Jurkat, Clone E6-1 (cell line): ENCODE measurements at places on chromosomes 1 and 21.

- no peak for DNase-seq
Observed at GRCh38 chr1:93384656-93385055, 38.9 kb downstream of the DR1 start.

DNA sequence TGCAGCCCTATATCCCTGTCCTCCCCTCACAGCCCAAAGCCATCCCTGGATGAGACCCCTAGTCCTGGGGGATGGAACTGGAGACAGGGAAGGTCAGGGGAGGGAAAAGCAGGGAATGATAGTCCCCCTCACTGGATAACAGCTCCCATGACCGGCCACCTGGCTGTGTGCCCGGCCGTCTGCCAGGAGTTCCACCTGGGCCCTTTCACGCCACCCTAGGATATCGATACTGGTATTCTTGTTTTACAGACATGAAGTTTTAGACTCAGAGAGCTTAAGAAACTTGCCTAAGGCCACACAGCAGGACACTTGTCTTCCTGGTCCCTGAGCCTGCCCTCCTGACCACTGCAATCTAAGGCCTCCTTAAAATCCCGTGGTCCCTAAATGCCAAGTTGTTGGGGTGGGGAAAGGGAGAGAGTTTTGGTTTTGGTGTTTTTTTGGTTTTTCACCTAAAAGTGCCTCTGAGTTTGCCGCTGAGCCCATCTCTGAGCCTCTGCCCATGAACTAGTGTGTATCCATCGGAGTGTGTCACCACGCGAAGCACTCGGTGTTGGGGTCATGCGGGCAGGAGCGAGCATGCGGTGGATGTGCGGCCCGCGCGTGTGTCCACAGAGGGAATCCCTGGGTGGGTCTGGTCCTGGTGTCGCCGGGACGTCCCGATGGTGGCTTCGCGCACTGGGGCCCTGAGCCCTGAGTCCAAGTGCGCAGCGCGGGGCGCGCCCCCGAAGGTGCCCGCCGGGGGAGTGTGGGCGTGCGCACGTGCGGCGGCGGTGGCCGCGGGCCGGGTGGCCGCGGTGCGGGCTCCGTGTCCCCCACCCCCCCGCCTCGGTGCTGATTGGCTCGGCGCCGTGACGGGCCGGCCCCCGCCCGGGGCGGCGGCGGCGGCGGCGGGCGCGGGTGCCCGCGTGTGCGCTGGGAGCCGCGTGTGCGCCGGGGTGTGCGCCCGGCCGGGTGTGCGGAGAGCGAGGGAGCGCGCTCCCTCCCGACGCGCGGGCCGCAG, at the start of gene EPHA8:
EPHA8 (plus strand) TSS at position 906 of the 1,000 bp plus-strand sequence. CDS start 147 bp downstream, outside the sequence.
- DNase-seq, result no peak

GRCh38 chr1:20446796-20447195, 39.2 kb downstream of the CAMK2N1 start:
- no peak for DNase-seq

- no peak for DNase-seq
Observed at GRCh38 chr1:243313635-243314536, 58.0 kb downstream of the SDCCAG8 start.

DNA sequence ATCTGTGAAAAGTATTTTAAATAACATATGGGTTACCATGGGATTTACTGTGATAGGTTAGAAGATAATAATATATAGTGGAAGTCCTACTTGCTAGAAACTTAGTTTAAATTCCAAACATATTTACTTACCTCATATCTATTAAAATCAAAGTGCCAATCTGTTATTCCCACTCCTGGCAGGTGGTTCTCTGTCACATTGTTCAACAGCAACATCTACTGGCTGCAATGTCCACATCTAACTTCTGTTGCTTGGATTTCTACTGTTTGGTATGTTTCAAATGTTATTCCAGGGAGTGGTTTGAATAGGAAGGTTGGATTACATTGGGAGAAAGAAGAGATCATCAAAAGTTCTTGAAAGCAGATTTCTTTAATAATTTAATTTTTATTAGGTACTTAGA, 122.5 kb upstream of the NCAM2 start:
- DNase-seq, result no peak

DNA sequence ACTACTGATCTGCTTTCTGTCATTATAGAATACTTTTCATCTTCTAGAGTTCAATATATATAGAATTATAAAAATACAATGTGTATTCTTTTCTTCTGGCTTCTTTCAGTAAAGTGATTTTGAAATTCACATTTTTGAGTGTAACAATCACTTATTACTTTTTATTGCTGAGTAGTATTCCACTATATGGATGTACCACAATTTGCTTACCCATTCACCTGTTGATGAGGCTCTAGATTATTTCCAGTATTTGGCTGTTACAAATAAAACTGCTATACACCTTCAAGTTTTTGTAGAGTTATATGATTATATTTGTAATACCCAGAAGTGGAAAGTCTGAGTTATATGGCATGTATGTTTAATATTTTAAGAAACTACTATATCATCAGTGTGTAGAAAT, 159.4 kb downstream of the RWDD3 start:
- DNase-seq, result no peak

GRCh38 chr1:111241797-111242196, 14.3 kb downstream of the CHI3L2 start:
- DNase-seq, result no peak

GRCh38 chr1:51296383-51297357, 33.7 kb downstream of the TTC39A start:
- peak; percentile 70 for DNase-seq

GRCh38 chr1:70358921-70359564, 4.5 kb upstream of the ANKRD13C start:
- no peak for DNase-seq

- DNase-seq, result no peak
Observed at GRCh38 chr1:92902406-92902744, 58.9 kb downstream of the DIPK1A start.

- no peak for DNase-seq
Observed at GRCh38 chr1:31614414-31615005, 3.0 kb upstream of the HCRTR1 start.

DNA sequence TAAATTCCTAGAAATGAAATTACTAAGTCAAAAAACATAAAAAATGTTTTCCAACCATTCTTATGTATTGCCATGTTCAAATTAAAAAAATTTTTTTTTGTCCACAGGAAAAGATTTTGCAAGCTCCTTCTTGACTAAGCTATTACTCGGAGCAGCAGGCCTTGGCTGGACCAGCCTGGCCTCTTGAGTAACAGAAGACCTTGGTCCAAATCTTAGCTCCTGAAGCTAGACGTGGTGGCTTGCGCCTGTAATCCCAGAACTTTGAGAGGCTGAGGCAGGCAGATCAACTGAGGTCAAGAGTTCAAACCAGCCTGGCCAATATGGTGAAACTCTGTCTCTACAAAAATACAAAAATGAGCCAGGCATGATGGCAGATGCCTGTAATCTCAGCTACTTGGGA, 77.6 kb downstream of the CLSTN1 start:
- no peak for DNase-seq

GRCh38 chr1:33256221-33256470, 146 bp upstream of the ZNF362 start:
- DNase-seq, result no peak

- no peak for DNase-seq
Observed at GRCh38 chr21:44778499-44778911, 23.1 kb downstream of the UBE2G2 start.

- no peak for DNase-seq
Observed at GRCh38 chr1:31802190-31803150, 13.4 kb downstream of the SPOCD1 start.

GRCh38 chr1:53603431-53603830, 135.5 kb downstream of the GLIS1 start:
- no peak for DNase-seq

DNA sequence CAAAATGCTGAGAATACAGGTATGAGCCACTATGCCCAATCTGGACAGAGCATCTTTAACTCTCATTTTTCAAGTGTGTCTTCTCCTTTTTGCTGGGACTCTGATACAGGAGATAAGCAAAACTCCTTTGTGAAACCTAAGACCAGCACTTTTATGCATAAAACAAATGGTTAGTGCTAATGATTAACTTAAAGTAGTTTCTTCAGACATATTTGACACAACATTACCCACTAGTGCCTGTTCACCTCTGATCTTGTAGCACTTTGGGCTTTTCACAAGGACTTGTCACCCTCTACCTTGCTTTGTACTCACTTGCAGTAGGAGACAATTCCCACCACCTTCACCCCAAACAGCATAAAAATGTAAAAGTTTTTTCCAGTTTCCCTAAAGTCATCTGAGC, 216.3 kb downstream of the RGS7 start:
- DNase-seq, result no peak

GRCh38 chr1:23434260-23434775, 9.8 kb upstream of the TCEA3 start:
- no peak for DNase-seq

- no peak for DNase-seq
Observed at GRCh38 chr1:114062477-114063099, 83.3 kb downstream of the OLFML3 start.

DNA sequence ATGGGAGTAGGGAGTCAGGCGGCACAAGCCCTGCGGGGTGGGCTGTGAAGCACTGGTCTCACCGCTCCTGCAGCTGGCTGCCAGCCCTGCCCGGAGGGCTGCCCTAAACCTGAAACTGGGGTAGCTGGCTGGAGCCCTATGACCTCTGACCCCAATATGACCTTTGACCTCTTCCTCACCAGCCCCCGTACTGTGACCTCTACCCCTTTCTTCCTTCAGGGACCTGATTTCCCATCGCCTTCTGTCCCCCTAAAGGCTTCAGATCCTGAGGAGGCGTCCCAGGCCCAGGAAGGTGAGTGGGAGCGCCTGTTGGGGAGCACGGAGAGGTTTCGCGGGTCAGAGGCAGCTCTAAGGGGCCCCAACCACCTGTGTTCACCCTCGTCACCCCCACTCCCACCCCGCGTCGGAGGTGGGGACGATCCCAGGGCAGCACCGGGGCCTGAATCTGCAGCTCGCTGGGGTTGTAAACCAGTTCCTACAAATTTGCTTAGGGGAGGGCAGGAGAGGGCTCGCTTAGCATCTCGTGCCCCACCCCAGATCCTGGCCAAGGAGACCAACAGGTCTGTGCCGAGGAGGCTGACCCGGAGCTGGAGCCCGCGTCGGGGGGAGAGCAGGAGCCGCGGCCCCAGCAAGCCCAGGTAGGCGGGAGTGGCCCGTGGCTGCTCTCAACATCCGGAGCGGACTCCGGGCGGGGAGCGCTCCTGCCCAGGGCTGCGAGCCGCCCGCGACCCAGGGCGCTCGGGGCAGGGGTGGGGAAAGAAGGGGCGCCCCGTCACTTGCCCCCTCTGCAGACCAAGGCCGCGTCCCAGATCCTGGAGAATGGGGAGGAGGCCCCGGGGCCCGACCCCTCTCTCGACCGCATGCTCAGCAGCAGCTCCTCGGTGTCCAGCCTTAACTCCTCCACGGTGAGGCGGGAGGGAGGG, 7.3 kb downstream of the SYTL1 start:
- DNase-seq, result no peak

- no peak for DNase-seq
Observed at GRCh38 chr1:225362805-225363204, 65.0 kb downstream of the LBR start.

DNA sequence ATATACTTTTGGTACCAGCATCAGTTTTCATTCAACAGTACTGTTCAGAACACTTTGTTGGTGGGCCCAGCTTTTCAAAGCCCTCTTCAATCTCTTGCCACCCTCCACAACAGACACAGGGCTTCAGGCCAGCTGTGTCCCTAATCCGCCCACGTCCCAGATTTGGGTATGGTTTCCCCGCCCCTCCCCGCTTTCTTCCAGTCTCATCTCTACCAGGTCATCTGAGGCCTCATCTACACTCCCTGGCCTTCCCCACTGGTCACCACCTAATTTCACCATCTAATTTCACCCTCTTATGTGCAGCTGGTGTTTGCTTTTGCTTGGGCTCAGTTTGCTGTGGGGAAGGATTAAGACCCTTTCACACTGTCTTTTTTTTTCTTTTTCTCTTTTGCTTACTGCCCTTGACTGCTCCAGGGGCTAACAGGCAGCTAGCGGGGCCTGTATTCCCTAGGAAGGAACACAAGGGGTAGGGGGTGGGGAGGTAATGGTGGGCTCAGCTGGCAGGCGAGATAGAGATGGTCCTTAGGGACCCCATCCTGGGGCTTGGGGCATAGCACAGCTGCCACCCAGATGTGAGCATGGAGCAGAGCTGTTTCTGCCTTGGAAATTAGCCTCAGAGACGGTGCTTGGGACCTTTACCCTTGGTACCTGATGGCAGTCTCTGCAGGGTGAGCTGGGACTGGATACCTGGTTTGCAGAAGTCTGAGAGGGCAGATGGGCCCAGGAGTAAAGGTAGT, 3.8 kb upstream of the EPB41 start:
- DNase-seq, result no peak

- no peak for DNase-seq
Observed at GRCh38 chr1:23980728-23981070, 572 bp upstream of the SRSF10 start.

GRCh38 chr21:42555756-42556438, 42.2 kb downstream of the SLC37A1 start:
- DNase-seq, result no peak
